ENCODE measurements at places on chromosomes 16 and 17. TPM values are rescaled to one million over a fixed set of nuclear protein-coding genes. Genes with fewer than 3 reads are reported as not detected.

The TMED6 gene
- polyA plus RNA-seq = not detected

The CCL1 gene
- not detected for polyA plus RNA-seq

The EFCAB5 gene
- 1.4 TPM for polyA plus RNA-seq

The METTL26 gene
- polyA plus RNA-seq = 93.9 TPM

The KRT39 gene
- polyA plus RNA-seq = not detected

The SLC9A5 gene
- not detected for polyA plus RNA-seq

The EDC4 gene
- 26.0 TPM for polyA plus RNA-seq

The FZD2 gene
- polyA plus RNA-seq = 0.56 TPM

The PPP1R1B gene
- polyA plus RNA-seq = not detected

The GPRC5B gene
- polyA plus RNA-seq = not detected

The CTRB2 gene
- not detected for polyA plus RNA-seq

The TBC1D26 gene
- polyA plus RNA-seq = not detected

The BAHCC1 gene
- polyA plus RNA-seq = 0.02 TPM

The ABCC11 gene
- not detected for polyA plus RNA-seq

The CCL8 gene
- not detected for polyA plus RNA-seq

The RNFT1 gene
- 28.9 TPM for polyA plus RNA-seq

The RRAD gene
- polyA plus RNA-seq = not detected

The SEPTIN12 gene
- not detected for polyA plus RNA-seq

The KRT33A gene
- not detected for polyA plus RNA-seq

The WNT9B gene
- not detected for polyA plus RNA-seq

The ERAL1 gene
- 43.5 TPM for polyA plus RNA-seq

The SARM1 gene
- 9.2 TPM for polyA plus RNA-seq

The ARHGDIG gene
- not detected for polyA plus RNA-seq

The KRTAP3-1 gene
- not detected for polyA plus RNA-seq

Measured in immature natural killer cell (primary cell).